ENCODE measurements at places on chromosomes 6 and 20. TPM values are rescaled to one million over a fixed set of nuclear protein-coding genes. Genes with fewer than 3 reads are reported as not detected.

The EFCAB8 gene
- not detected for total RNA-seq

GRCh38 chr6:34436803-34437643 is 11.2 kb upstream of the RPS10 start:
- no peak for ATAC-seq

The HLA-C gene
- total RNA-seq: 252 TPM

- no peak for ATAC-seq
These were observed 144.3 kb downstream of the PXDC1 start for GRCh38 chr6:3607171-3607570.

The TDRD6 gene
- total RNA-seq: 0.15 TPM

DNA sequence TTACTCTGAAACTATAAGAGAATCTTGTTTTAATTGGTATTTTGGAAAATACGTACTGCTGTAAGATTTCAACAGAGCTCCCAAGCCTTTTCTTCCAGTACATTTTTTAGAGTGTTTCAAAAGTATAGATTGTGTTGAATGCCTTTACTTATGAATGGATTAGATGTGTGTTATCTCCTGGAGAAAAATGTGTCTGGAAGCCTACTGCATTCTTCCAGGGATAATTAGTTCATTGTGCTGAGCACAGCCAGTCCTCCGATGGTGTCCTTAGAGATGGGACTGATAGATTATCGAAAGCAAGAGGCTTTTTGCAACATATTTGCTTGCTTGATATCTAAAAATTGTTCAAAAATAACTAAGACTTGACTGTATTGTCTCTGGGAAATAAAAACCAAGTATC is 114.2 kb downstream of the PLEKHG1 start:
- no peak for ATAC-seq

DNA sequence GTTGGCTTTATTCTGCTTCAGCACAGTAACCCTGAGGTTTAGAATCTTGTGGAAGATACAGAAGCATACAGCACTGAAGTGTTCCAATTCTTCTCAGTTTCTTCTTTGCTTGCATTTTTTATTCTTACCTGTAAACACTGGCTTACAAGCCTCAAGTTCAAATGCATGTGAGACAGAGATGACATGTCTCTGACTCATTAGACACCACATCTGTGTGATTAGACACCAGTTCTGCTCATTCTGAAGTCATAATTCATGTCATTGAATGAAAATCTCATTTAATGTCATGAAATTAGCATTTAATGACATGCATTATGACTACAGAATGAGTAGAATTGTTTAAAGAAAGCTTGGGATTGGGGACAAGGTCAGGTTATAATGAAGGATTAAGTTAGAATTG is 5.8 kb downstream of the GZF1 start:
- ATAC-seq: no peak

DNA sequence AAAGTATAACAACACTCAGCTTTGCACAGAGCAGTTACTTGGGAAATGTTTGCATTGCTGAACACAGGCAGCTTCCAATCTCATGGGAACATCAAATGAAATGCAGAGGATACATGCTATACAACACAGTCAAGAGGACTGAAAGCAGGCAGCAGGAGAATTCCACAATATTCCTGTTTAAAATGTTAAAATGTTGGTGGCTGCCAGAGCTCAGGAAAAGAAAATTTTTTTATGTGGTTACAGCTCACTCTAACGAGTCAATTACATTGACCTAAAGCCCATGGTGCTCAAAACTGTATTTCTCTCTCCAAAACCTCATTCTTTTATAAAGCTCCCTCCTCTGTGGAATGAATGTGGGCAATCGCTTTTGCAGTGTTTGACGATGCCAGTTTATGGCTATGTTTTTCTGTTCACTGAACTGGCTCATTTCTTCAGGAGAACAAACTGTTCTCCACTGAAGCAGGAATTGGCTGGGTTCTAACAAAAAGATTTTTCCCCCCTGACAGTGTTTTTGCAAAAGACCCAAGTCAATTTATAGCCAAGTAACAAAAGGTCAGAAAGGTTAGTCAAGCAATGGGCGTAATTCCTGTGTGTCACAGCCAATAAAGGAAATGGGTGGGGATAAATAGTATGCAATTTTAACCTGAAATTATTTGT is 69.0 kb downstream of the ZHX3 start:
- ATAC-seq: peak; percentile 81

The FOXA2 gene
- total RNA-seq: not detected

- no peak for ATAC-seq
These were observed 66.8 kb upstream of the IYD start for GRCh38 chr6:150301846-150302519.

The IL17F gene
- total RNA-seq: not detected

GRCh38 chr6:18245642-18246041 is 18.7 kb downstream of the DEK start:
- ATAC-seq: no peak

The DLL1 gene
- total RNA-seq: 5.3 TPM

The KCNK17 gene
- total RNA-seq: 0.47 TPM

DNA sequence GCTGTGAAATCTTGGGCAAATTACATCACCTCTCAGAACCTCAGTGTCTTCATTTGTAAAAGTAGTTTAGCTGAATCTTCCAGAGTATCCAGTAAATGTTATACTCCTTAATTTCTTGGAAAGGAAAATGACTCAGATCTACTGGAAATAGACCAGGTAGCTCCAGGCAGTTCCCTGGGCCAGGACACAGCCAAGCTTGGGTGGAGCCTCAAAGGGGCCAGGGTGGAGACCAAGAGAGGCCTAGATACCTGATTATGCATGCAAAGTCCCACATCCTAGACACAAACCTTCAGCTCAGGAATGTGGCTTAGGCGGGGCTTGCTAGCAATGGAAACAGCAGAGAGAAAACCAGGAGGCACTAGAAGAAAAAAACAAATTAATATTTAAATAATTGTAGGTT is 272.8 kb downstream of the MAFB start:
- no peak for ATAC-seq

- no peak for ATAC-seq
These were observed 1092.0 kb downstream of the GRIK2 start for GRCh38 chr6:102485480-102485879.

The CCDC170 gene
- 0.78 TPM for total RNA-seq

GRCh38 chr6:31356216-31356945 is 598 bp downstream of the HLA-B start:
- ATAC-seq: peak; percentile 75

The USP49 gene
- total RNA-seq: 1.9 TPM

DNA sequence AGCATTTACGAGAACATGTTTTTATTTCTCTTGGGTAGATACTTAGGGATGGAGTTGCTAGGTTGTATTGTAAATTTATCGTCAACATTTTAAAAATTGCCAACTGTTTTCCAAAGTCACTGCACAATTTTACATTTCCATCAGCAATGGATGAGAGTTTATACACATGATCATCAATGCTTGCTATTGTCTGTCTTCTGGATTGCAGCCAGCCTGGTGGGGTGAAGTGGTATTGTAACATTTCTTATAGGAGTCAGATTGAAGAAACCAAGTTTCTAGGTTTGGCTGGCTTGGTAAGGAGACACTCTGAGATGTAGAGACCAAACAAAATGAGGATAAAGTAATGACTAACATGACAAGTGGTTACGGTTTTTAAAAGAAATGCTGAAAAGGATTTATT is 57.1 kb upstream of the HDDC2 start:
- ATAC-seq: no peak

- ATAC-seq: no peak
These were observed 52.5 kb downstream of the EDN1 start for GRCh38 chr6:12342664-12343063.

The KIF25 gene
- 0.16 TPM for total RNA-seq

- ATAC-seq: no peak
These were observed 696.5 kb upstream of the CITED2 start for GRCh38 chr6:140070846-140071473.

- ATAC-seq: no peak
These were observed 317.1 kb downstream of the ESR1 start for GRCh38 chr6:152124429-152125074.

DNA sequence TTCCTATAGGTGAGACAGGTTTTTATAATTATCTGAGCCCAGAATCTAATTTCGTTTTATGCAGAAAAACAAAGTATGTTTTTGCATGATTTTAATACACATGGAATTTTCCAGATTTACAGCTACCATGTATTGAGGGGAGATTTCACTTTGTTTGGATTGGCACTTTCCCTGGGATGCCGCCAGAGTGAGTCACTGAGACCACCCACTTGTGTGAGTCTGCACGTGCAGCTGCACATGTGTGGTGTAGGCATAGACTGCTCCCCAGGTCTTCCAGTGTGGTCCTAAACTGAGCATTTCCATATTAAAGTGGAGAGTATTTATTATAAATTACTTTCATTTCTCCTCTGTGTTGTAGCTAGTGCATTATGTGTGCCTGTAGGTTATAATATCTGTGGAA is 186.8 kb downstream of the UBE3D start:
- no peak for ATAC-seq

DNA sequence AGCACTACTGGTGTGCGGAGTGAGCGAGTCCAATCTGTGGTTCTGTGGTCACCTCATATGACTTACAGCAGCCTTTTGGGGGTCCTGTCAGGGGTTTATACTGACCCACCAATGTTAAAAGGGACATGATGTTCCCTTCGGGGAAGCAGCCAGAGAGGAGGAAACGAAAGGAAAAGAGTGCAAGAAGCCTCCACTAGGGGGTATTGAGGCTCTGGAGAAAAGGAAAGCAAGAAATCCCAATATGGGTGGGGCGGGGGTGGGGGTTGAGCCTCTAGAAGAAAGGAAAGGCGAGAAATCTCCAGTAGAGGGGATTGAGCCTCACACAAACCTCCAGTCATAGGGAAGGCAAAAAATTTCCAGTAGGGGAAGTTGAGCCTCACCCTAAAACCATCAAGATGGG is 249.3 kb upstream of the ECI2 start:
- no peak for ATAC-seq

The ZSCAN23 gene
- 2.6 TPM for total RNA-seq

The CTSZ gene
- total RNA-seq: 222 TPM

The LTA gene
- not detected for total RNA-seq

DNA sequence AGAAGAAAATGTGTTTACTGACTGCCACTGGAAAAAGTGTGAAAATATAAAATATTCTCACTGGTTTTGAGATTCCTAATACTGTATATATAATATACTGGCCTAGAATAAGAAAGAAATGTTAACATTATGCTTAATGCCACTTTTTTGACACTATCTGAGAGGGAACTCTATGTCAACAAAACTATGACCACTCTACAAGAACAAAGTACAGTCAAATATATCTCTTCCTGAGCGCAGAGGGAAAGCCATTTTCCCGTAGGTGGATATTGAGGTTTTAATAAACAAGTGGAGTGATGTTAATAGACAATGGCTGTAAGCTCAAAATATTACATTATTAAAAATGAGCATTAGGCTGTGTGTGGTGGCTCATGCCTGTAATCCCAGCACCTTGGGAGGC is 24.9 kb downstream of the LYRM4 start:
- no peak for ATAC-seq

GRCh38 chr6:50116797-50117542 is 67.2 kb upstream of the DEFB112 start:
- no peak for ATAC-seq

The MARCKS gene
- 23.7 TPM for total RNA-seq

The CCN6 gene
- not detected for total RNA-seq

DNA sequence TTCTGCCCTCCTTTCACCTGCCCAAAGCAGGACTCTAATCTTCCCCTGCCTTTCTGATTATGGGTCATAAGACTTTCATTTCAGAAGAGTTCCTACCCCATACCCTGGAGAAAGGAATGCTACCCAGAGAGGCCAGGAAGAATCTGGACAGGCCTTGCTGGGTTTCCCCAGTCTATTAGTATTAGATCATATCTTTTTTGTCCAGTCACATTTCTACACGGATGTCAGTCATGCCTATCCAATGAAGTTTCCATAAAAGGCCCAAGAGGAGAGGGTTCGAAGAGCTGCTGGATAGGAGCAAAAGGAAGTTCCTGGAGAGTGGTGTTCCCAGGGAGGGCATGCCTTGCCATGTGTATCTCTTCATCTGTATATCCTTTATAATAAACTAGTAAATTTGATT is 3.2 kb downstream of the POLH start:
- ATAC-seq: no peak

The PNPLA1 gene
- not detected for total RNA-seq

The CALHM5 gene
- 3.0 TPM for total RNA-seq

The FNDC11 gene
- not detected for total RNA-seq

The NKAIN4 gene
- total RNA-seq: 2.3 TPM

The ZSCAN16 gene
- total RNA-seq: 4.4 TPM

DNA sequence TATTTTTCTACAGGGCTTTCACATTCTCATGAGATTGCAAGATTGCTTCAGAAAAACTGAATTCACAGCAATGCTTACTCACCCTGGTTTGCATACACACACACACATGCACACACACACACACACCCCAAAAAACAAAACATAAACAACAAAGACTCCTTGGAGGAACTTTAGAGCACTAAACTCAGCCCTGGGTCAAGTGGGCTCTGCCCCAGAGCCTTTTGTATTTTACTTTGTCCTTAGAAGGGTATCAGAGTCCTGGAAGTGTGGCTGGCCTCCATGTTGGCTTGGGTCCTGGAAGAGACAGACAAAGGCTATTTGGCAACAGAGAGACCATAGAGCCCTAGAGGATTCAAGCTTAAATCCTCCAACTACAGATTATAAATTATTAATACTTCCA is 8.0 kb upstream of the CST9 start:
- ATAC-seq: peak; percentile 79

The GNMT gene
- total RNA-seq: 2.6 TPM

The ADA gene
- 14.5 TPM for total RNA-seq

Data from gastroesophageal sphincter (tissue), 4 donors.